ENCODE measurements at places on chromosomes 5 and 9. TPM values are rescaled to one million over a fixed set of nuclear protein-coding genes. Genes with fewer than 3 reads are reported as not detected.

- no peak overlapping the region for H3K27ac ChIP-seq
- H3K27me3 ChIP-seq, result no peaks in the 10 kb centered on the region
- no peaks in the 10 kb centered on the region for H3K36me3 ChIP-seq
- H3K4me3 ChIP-seq, result no peak overlapping the region
- no peak for DNase-seq
- H3K4me1 ChIP-seq, result no peaks in the 10 kb centered on the region
These were observed 160.0 kb upstream of the ITGA1 start for GRCh38 chr5:52627740-52628139.

DNA sequence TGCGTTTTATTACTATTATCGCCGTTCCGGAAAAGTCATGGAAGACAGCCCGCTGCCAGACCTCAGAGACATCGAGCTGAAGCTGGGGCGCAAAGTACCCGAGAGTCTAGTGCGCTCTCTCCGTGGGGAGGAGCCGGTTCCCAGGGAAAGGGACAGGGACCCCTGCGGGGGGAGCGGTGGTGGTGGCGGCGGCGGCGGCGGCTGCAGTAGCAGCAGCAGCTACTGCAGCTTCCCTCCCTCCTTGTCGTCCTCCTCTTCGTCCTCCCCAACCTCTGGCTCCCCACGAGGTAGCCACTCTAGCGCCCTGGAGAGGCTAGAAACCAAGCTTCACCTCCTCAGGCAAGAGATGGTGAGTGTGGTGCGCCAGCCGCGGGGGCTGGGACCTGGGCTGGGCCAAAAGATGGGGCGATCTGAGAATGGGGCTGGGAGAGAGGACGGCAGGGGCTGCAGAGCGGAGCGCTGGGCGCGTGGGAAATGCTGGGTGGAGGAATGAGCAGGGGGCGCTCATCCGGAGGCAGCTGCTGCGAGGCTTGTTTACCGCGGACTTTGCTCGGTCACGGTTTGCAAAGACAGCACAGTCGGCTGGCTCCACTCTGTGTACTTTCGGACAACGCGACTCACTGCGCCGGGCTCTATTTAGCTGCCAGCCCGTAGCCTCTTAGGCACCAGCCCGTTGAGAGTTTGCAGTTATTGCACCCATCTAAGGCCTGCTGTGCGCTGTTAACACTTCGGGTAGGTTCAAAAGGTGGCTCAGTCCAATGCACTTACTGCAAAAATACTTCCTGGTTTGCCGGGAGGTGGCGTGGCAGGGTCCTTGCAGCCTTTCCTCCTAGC, 1.1 kb downstream of the LURAP1L start:
- peak overlapping the region; percentile 94 for H3K27ac ChIP-seq
- H3K4me1 ChIP-seq, result peaks cover 15% of the 10 kb centered on the region
- peaks cover 14% of the 10 kb centered on the region for H3K27me3 ChIP-seq
- H3K4me3 ChIP-seq, result peak overlapping the region; percentile 96
- H3K36me3 ChIP-seq, result no peaks in the 10 kb centered on the region

DNA sequence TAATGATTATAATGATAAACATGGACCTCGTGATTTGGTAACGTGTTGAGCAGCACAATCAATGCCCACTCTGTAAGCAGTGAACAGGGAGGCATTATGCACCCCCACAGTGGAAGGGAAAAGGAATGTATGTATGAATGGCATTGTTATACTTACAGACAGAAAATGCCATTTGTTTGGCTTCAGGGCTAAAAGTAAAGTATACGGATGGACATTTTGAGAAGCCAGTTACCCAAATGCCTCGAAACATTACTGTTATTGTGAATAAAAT, 260.2 kb upstream of the PPP1R2B start:
- DNase-seq, result no peak
- H3K36me3 ChIP-seq, result no peaks in the 10 kb centered on the region
- peaks cover 31% of the 10 kb centered on the region for H3K4me1 ChIP-seq
- H3K27me3 ChIP-seq, result no peaks in the 10 kb centered on the region
- no peak overlapping the region for H3K27ac ChIP-seq

DNA sequence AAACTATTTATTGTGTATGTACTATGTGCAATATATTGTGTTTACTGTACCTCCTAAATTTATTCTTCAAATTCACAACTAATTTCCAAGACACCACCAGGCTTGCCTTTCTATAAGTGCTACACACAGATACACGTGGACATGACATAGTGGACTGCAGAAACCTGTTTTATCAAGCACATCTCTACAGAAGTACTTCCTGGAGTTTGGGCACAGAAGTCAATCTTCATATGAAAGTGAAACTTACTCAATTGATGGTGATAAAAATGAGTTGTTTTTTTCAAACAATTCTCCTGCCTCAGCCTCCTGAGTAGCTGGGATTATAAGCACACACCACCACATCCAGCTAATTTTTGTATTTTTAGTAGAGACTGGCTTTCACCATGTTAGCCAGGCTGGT, 57.6 kb downstream of the NLN start:
- H3K4me3 ChIP-seq, result no peak overlapping the region
- H3K27ac ChIP-seq, result no peak overlapping the region
- H3K36me3 ChIP-seq, result peaks cover 15% of the 10 kb centered on the region
- no peaks in the 10 kb centered on the region for H3K27me3 ChIP-seq

Gene ARID3C
- total RNA-seq, result not detected

Gene PCDHA11
- 6.5 TPM for total RNA-seq

Gene FBXL7
- 20.8 TPM for total RNA-seq

Gene FYB1
- not detected for total RNA-seq
